ENCODE measurements at places on chromosomes 1 and 21.
A peak's percentile ranks its signal among the peaks of the same experiment; 100 is the strongest.

DNA sequence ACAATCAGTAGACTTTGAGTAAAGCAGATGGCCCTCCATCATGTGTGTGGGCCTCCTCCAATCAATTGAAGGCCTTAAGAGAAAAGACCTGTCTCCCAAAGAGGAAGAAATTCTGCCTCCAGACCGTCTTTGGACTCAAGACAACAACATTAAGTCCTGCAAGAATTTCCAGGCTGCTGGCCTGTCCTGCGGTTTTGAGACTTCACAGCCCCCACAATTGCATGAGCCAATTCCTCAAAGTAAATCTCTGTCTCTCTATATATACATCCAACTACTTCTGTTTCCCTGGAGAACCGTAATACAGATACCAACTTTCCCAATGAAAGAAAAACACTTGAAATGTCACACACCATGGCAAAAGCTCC lies 16.4 kb downstream of the REG4 start:
- no peak for DNase-seq

DNA sequence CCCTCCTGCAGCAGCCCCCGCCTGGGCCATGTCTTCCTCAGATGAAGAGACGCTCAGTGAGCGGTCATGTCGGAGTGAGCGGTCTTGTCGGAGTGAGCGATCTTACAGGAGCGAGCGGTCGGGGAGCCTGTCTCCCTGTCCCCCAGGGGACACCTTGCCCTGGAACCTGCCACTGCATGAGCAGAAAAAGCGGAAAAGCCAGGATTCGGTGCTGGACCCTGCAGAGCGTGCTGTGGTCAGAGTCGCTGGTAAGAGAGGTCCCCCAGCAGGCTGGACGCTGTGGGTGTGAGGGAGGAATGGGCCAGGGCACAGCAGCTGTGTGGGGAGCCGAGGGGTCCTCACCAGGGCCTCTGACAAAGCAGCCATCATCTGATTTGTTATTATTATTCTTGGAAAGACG lies 58.0 kb downstream of the NDUFS5 start:
- DNase-seq = no peak

GRCh38 chr1:225746361-225747179 lies 31.1 kb upstream of the SRP9 start:
- DNase-seq = no peak

GRCh38 chr1:119960501-119960900 lies 64.2 kb upstream of the ADAM30 start:
- DNase-seq = no peak

DNA sequence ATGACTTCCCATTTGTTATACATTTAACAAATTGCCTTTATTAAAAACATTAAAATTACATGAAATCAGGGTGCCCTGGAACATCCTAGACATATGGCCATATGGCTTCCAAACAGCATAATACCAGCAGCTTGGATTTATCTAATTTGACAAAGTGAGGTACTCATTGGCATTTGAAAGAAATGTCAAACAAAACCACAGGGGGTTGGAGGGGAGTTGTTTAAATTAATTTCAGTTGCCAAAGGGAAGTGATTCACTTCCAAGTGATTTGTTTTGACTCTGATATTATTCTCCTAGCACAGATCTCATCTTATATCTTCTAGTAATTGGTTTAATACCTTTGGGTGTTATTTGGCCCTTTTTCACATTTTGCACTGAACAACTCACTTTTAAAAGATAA lies 24.5 kb upstream of the POU2F1 start:
- no peak for DNase-seq

DNA sequence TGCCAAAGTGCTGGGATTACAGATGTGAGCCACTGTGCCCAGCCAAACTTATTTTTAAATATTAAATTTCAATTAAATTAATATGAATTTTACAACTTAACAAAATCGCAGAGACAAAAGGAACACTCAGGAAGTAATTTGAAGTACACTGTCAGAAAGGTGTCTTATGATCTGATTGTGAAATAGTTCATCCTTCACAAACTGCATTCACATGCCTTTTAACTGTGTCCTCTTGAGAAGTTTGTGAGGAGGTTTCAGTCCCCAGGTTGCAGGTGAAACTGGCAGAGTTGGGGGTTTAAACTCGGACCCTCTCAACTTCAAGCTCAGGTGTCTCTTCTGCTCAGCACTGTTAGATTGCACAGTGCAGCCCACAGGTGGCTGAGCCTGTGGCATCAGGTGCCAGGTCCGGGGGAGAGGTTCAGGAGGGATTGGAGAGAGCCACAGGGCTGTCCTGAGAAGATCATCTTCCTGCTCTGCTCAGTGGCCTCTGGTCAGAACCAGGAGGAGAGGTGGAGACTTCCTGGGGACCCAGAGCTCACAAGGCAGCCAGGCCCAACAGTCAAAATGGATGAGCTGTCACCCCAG lies 152.3 kb upstream of the RAB4A start:
- DNase-seq = no peak

- DNase-seq = no peak
Measured at GRCh38 chr1:17873007-17873675, 118.0 kb downstream of the ACTL8 start.

DNA sequence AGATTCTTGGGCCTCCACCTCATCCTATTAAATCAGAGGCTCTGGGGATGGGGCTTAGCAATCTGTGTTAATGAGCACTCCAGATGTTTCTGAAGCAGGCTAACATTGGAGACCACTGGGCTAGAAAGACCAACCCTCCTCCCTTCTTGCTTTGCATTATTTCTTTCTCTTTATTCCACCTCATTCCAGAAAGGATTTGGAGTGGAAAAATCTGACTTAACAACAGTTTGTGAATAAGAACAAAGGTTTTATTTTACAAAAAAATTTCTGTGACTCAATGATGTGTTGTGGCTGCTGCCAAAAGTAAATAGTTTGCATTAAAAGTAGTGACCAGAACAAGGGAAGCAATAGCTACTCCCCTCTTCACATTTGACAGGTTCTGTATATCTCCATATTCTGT lies 79.4 kb downstream of the TGFB2 start:
- DNase-seq = no peak

- no peak for DNase-seq
Measured at GRCh38 chr1:111275780-111276433, 14.7 kb upstream of the CHIA start.

DNA sequence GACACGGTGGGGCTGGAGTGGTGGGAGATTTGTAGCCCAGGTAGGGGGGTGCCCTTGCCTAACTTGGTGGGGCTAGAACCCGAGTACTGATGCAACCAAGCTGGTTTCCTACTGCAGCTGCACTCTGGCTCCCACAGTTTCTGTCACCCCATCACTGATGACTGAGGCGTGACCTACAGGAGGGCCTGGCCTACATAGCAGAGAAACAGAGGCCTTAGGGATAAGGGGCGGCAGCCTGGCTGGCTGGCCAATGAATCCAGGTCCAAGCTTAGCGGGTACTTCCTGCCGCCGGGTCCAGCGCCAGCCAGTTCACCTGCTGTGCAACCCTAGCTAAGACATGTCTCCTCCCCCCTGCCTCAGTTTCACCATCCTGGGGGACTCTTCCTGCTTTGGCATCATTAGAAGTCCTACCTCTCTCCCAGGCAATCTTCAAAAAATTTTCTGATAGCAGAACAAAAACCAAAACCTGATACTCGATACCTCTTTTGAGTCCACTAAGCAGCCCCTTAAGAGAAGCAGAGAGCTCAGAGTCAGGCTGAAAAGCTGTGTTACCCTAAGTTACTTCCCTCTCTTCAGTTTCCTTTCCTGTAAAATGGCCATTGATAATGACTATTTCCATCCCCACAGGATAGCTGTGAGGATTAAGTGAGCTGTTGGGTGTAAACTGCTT lies 27.3 kb upstream of the RNF19B start:
- DNase-seq = no peak

- no peak for DNase-seq
Measured at GRCh38 chr1:159737238-159737916, 23.0 kb upstream of the CRP start.

- DNase-seq = no peak
Measured at GRCh38 chr1:151491641-151492040, 19.5 kb upstream of the CGN start.

- DNase-seq = no peak
Measured at GRCh38 chr1:152220166-152221163, 3.5 kb downstream of the HRNR start.

DNA sequence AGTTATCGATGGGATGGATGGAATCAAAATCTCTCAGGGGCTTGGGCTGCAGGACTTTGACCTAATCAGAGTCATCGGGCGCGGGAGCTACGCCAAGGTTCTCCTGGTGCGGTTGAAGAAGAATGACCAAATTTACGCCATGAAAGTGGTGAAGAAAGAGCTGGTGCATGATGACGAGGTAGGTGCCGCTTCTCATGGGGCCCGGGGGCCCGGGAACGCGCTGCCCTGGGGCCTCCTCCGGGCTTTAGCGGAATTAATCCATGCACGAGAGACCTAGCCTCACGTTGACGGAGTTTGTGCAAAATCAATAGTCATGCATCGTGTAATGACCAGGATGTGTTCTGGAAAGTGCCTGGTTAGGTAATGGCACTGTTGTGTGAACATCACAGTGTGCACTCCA lies 43.8 kb downstream of the FAAP20 start:
- DNase-seq = no peak

GRCh38 chr1:215083383-215083961 lies 935 bp downstream of the KCNK2 start:
- no peak for DNase-seq

GRCh38 chr1:208218237-208219097 lies 25.7 kb downstream of the PLXNA2 start:
- DNase-seq = no peak

GRCh38 chr1:39301606-39302005 lies 97.1 kb downstream of the MACF1 start:
- DNase-seq = no peak

GRCh38 chr1:96253246-96254035 lies 468.1 kb upstream of the PTBP2 start:
- DNase-seq = no peak

- no peak for DNase-seq
Measured at GRCh38 chr1:153180556-153180955, 22.7 kb upstream of the LELP1 start.

DNA sequence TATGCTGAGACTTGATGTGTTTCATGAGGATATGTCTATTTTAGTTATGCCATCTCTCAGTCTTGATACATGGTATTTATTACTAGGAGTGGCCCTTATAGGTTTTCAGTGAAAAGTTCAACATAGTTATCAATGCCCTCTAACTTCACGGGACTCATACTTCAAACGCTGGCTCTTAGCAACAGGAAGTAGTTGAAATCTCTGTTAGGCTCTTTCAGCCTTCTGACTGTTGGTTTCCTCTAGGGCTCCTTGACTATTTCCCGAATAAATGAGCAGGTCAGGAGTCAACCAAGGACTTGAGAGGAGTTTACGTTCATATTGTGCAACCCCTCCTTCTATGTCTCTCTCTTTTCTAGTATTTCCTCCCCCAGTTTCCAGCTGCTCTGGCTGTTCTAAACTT lies 141.8 kb downstream of the RGS7 start:
- no peak for DNase-seq

- DNase-seq = no peak
Measured at GRCh38 chr1:118214866-118215265, 29.8 kb upstream of the SPAG17 start.

- peak; percentile 17 for DNase-seq
Measured at GRCh38 chr1:111596499-111596898, 23.1 kb upstream of the RAP1A start.

GRCh38 chr1:94154989-94155388 lies 34.0 kb upstream of the ABCA4 start:
- no peak for DNase-seq

DNA sequence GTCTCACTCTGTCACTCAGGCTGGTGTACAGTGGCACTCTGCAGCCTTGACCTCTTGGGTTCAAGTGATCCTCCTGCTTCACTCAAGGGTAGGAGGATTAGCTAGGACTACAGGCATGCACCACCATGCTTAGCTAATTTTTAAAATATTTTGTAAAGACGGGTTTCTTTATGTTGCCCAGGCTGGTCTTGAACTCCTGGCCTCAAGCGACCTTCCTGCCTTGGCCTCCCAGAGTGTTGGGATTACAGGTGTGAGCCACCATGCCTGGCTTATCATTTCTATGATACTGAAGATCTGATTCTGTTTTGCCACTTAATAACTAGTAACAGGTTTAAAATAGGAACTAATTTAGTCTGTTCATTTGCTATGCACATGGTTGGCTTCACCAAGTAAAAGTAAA lies 33.6 kb downstream of the GNAI3 start:
- no peak for DNase-seq

DNA sequence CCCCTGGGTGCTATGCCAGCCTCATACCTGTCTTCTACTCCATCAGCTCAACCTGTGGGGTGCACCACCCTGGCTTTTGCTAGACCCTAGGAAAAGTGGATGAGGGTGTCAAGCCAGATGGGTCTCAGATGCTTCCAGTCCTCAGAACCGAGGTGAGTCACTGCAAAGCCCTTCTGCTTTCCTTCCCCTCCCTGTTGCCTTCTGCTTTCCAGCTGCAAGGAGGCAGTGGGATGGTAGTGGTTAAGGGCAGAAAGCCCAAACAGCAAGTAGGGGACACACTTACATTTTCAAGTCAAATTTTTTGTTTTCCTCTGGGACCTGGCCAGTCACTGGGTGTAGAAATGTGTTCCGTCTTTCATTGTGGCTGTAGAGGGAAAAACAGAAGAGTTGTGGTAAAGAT lies 60.7 kb upstream of the GOLT1A start:
- no peak for DNase-seq

- no peak for DNase-seq
Measured at GRCh38 chr1:12180315-12180714, 13.5 kb downstream of the TNFRSF1B start.

GRCh38 chr1:17662786-17663185 lies 92.3 kb upstream of the ACTL8 start:
- DNase-seq = no peak

DNA sequence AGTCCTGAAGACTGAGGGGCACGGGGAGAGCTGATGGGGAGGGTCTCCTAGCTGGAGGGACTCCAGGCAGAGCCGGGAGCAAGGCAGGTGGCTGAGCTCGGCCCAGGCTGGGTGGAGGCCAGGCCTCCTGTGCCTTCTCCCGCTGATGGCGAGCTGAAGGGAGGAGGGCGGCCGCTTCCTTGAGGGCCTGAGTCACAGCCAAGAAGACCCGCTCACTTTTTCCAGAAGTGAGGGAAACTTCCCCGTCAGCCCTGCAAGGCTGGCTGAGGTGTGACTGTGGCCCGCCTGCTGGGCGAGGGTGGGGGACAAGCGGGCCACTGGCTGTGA lies 1.7 kb upstream of the VWA1 start:
- no peak for DNase-seq

DNA sequence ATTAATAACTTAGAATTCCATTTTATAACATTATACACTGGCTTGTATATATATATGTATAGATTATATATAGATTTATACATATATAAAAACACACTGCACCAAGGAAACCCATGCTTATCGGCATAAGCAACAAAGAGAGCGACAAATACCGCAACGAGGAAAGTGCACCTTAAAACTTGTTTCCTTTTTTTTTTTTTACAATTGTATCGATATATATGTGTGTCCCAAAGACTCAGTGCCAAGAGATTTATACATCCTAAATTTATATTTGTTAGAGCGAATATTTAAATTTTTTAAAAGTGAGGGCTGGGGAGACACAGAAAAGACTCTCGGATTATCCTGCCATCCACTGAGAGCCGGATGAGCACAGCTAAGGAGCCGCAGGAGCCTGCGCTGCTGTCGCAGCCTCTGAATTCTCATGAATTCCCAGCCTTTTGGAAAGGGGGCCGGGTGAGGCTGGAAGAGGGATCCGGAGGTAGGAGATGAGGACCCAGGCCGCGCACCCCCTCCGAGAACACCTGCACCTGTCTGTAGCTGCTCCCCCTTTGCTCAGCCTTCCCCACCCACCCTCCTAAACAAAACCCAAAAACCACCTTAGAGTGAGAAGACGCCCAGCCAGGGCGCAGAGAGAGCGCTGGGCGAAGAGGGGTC lies 5.2 kb downstream of the DMRTA2 start:
- DNase-seq = no peak

Measured in activated CD4-positive, CD25-positive, alpha-beta regulatory T cell (primary cell).